ENCODE measurements at places on chromosomes 1 and 21.

GRCh38 chr21:45528028-45528705 is 14.1 kb downstream of the SLC19A1 start:
- DNase-seq = no peak

GRCh38 chr1:3501856-3502640 is 47.6 kb downstream of the ARHGEF16 start:
- DNase-seq = no peak

DNA sequence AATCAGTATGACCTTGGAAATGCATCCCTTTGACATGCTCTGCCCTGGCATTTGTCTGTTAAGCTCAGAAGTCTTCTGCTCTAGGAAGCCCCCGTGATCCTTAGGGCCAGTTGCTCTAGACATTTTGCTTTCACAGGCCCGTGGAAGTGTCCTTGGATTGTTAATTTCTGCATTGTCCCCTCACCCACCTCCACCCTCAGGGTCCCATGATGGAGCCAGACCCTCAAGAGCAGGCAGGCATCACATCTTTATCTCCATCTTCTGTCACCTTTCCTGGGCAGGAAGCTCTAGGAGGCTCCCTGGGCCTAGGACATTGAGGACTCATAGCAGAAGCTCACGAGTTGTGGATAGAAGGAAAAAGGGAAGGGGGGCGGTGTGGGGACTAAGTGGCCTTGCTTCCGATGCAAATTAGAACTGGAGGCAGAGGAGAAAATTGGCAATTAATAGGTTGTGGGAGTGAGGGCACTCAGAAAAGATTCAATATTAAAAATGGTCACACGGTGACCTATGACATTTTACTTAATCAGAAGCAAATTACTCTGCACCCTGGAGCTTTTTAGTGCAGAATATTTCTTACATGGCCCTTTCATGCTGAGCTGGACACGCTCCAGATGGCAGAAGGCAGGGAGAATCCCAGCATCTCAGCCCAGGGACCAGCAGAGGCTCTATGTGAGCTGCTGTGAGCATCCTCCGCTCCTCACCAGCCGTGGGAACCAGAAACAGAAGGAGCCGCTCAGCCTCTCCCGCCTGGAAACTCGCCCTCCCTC is 185.0 kb downstream of the MATN1 start:
- DNase-seq = no peak

DNA sequence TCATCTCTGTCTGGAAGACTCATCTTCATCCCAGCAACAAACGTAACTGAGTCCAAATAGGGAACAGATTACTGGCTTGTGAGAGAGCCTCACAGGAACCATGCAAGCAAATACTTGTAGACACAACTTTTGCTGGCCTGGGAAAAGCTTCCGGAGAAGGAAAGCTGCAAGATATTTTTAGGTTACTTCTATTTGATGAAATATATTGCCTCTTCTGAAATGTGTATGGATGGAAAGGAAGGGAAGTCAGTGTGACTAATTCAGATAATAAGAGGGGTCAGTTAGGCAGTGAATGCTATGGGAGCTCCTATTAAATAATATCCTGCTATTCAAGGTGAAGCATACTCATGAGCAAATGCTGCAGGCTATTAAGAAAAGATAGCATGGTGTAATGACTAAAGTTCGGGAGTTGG is 20.4 kb upstream of the FGGY start:
- no peak for DNase-seq

GRCh38 chr1:210915890-210916507 is 217.9 kb downstream of the KCNH1 start:
- DNase-seq = no peak

DNA sequence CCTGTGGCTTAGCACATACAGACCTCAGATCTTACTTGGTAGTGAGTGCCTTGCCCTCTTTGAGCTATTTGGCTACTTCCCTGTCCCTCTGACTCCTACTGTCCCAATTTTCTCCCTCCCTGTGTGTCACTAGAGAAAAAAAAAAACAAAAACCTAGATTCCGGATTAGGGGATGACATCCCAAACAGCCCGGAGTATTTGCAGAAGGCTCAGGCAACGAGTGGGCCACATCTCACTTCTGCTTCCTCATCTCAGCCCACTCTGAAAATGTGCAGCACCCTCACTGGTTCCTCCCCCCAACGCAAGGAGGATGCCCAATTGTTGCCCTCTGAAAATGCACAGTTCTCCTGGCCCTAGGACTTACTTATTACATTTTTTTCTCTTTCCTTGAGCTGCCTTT is 4.9 kb downstream of the NHLH1 start:
- no peak for DNase-seq

DNA sequence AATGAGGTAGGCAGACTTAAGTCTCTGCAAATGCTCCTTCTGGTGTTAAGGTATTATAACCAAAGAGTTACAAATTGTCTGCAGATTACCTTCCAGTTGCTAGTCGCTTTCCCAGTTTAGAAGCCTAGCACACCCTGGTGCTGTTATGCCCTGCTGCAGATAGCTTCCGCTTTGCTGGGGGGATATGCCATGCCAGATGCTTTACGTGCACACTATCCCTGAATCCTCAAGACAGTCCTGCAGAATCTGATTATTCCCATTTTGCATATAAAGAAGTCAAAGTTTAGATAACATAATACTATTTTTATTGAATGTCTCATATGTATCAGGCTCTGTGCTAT is 166.5 kb downstream of the DHRS3 start:
- DNase-seq = no peak

GRCh38 chr1:147204080-147204479 is 21.1 kb downstream of the FMO5 start:
- DNase-seq = no peak

DNA sequence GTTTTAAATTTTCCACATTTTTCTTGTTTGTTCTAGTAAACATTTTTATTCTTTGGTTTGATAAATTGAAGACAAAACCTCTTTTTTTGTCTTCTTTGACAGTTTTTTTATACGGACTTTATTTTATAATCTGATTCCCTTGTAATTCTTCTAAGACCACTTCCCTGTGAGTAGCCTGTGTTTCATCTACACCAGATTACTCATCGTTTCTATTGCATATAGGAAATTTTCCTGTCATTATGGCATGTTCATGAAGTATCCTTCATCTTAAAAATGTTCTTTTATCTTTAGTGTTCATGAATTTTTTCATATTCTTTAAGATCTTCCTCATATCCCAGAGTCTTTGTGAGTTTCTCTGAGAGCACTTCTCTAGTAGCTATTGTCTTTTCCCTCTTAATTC is 109.8 kb downstream of the USP25 start:
- DNase-seq = no peak

GRCh38 chr1:181014477-181015250 is 8.0 kb downstream of the STX6 start:
- no peak for DNase-seq
